ENCODE measurements at places on chromosomes 4 and X. TPM values are rescaled to one million over a fixed set of nuclear protein-coding genes. Genes with fewer than 3 reads are reported as not detected.

DNA sequence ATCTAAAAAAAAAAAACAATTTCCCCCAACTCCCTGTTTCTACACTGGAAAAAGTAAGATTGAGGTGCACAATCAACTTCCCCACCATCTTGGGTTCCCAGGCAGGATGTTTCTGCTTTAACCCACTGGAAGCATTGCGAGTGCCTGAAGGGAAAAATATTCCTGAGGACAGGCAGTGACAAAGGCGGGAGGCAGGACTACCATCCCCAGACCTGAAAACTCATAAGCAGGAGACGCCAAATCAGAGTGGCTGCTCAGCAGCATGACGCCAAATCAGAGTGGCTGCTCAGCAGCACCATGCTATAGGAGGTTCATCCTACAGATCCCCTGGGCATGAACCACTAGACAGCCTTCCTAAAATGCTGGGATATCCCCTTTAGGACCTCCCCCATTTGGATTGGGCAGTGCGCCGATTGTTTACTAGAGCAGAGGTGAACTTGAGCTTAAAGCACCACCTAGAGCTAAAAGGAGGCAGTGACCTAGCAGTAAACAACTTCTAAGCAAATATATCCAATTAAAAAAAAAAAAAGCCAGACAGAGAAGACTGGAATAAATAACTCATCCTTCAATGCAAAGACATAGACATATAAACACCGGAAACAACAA is 35.0 kb upstream of the GK start:
- no peak overlapping the region for H3K27ac ChIP-seq
- no peak overlapping the region for H3K4me3 ChIP-seq
- peaks cover 2% of the 10 kb centered on the region for H3K36me3 ChIP-seq
- no peaks in the 10 kb centered on the region for H3K27me3 ChIP-seq
- no peaks in the 10 kb centered on the region for H3K4me1 ChIP-seq

DNA sequence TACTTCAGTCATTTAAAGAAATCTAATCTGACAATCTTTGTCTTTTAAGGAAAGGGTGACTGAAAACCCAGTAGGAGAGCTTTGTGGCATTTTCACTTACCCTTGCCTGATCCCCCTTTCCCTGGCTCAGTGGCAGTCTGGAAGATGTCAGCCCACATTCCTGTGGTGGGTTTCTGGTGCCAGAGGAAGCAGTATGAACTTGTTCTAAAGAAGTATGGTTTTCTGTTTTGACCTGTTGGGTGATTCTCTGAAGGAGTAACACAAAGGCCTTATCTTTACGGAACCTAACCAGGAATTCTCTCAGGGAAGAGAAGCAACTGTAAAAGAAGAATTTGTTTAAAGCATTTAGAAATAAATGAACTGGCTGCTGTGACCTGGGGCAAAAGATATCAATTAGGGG is 41.9 kb downstream of the BMP15 start:
- no peaks in the 10 kb centered on the region for H3K4me1 ChIP-seq
- no peaks in the 10 kb centered on the region for H3K36me3 ChIP-seq
- DNase-seq = no peak
- no peaks in the 10 kb centered on the region for H3K27me3 ChIP-seq
- H3K27ac ChIP-seq = no peak overlapping the region

- no peaks in the 10 kb centered on the region for H3K4me1 ChIP-seq
- no peaks in the 10 kb centered on the region for H3K36me3 ChIP-seq
- H3K4me3 ChIP-seq = no peak overlapping the region
- no peak overlapping the region for H3K27ac ChIP-seq
- DNase-seq = no peak
These were observed 10.2 kb upstream of the MAGEB10 start for GRCh38 chrX:27797575-27797974.

- H3K27me3 ChIP-seq = peaks cover 28% of the 10 kb centered on the region
- no peak overlapping the region for H3K4me3 ChIP-seq
- H3K27ac ChIP-seq = no peak overlapping the region
- H3K4me1 ChIP-seq = no peaks in the 10 kb centered on the region
- H3K36me3 ChIP-seq = no peaks in the 10 kb centered on the region
These were observed 207.4 kb upstream of the CXCL13 start for GRCh38 chr4:77398256-77398655.

DNA sequence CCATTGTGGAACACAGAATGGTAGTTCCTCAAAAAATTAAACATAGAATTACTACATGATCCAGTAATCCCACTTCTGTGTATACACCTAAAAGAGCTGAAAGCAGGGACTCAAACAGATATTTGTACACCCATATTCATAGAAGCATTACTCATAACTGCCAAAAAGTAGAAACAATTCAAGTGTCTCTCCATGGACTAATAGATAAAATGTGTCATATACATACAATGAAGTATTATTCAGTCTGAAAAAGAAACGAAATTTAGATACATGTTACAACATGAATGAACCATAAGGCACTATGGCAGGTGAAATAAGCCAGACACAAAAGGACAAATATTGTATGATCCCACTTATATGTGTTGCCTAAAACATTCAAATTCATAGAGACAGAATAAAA is 145.1 kb downstream of the ANTXR2 start:
- no peaks in the 10 kb centered on the region for H3K4me1 ChIP-seq
- no peak overlapping the region for H3K27ac ChIP-seq
- H3K36me3 ChIP-seq = peaks cover 7% of the 10 kb centered on the region
- H3K4me3 ChIP-seq = no peak overlapping the region

DNA sequence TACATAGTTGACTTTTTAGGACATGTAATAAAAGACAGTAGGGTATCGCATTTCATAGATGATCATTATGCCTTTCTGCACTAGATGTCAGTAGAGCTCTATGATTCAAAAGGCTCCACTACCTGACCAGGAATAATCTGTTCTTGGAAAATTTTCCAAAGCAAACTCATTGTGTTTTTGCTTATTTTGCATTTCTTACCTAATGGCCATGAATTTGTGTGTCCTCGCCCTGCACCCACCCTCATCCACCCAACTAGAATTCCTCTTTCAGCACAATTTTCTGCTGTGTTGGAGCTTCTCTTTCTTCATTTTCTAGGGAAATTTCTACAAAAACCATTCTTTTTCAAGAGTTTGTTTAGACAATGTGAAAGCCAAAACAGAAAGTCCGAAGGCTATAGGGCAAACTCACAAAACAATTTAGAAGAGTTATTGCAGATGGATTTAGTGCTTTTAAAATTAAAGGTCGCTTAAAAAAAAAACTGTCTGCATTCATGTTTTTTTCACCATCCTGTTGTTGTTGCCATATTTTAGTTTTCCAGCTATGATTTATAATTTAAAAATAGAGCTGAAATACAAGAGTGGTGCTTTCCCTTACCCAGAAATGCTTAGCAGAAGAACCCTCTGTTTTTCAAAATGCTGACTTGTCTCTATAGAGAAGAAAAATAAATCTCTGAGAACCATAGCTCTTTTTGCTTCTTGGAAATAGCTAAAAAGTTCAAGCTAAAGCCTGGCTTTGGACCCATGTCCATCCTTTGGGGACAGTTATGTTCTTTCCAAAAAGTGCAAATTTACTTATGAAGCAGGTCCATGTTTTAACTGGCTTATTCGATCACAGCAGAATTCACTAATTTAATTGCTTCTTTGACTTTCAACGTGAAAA is 183.7 kb downstream of the SPATA18 start:
- H3K36me3 ChIP-seq = no peaks in the 10 kb centered on the region
- no peak overlapping the region for H3K27ac ChIP-seq
- H3K27me3 ChIP-seq = no peaks in the 10 kb centered on the region
- H3K4me3 ChIP-seq = no peak overlapping the region
- no peaks in the 10 kb centered on the region for H3K4me1 ChIP-seq
- DNase-seq = no peak

GRCh38 chrX:16848541-16848940 is 21.6 kb downstream of the RBBP7 start:
- DNase-seq = no peak
- peaks cover 14% of the 10 kb centered on the region for H3K4me1 ChIP-seq
- no peaks in the 10 kb centered on the region for H3K27me3 ChIP-seq
- no peak overlapping the region for H3K27ac ChIP-seq

- no peak overlapping the region for H3K27ac ChIP-seq
- no peak overlapping the region for H3K4me3 ChIP-seq
- no peaks in the 10 kb centered on the region for H3K36me3 ChIP-seq
These were observed 16.4 kb downstream of the FHL1 start for GRCh38 chrX:136163689-136164088.

DNA sequence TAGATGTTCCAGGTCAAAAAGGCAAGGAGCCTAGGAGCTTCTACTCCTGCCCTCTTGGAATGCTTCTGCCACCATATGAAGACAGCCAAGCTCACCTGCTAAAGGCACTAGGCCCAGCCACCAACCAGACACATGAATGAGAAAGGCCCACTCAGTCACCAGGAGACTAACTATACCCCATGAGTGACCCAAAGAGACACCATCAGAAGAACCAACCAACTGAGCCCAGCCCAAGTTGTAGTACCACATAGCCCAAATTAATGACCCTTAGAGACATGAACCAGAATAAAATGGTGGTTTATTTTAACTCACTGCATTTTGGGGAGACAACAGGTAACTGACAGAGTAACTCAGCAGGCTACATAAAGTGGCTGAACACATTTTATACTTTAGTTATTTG is 22.9 kb upstream of the CXCL3 start:
- no peaks in the 10 kb centered on the region for H3K4me1 ChIP-seq
- no peak for DNase-seq
- H3K36me3 ChIP-seq = no peaks in the 10 kb centered on the region
- H3K27ac ChIP-seq = no peak overlapping the region
- H3K4me3 ChIP-seq = no peak overlapping the region

DNA sequence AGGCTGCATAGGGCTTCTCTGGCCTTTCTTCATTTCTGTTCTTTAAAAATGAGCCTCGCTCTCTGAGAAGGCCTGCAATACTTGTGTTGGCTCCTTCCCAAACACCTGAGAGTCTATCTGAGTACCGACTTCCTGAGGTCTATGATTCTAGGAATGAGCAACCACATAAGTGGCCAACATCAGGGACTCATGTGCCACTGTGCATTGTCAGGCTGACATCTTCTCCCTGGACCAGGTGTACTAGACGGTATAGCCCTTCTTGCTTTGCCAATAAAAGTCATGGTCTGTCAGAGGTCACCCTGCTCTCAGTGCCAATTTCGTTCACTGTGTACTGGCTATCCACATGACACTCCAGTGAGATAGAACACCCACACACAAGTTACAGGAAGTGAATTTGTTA is 67.4 kb upstream of the EPHA5 start:
- no peak for DNase-seq
- H3K27ac ChIP-seq = no peak overlapping the region
- no peaks in the 10 kb centered on the region for H3K27me3 ChIP-seq
- no peaks in the 10 kb centered on the region for H3K4me1 ChIP-seq

GRCh38 chr4:15375667-15376066 is 52.2 kb upstream of the C1QTNF7 start:
- peaks cover 2% of the 10 kb centered on the region for H3K27me3 ChIP-seq
- H3K27ac ChIP-seq = no peak overlapping the region
- peaks cover 22% of the 10 kb centered on the region for H3K4me1 ChIP-seq
- H3K4me3 ChIP-seq = no peak overlapping the region

DNA sequence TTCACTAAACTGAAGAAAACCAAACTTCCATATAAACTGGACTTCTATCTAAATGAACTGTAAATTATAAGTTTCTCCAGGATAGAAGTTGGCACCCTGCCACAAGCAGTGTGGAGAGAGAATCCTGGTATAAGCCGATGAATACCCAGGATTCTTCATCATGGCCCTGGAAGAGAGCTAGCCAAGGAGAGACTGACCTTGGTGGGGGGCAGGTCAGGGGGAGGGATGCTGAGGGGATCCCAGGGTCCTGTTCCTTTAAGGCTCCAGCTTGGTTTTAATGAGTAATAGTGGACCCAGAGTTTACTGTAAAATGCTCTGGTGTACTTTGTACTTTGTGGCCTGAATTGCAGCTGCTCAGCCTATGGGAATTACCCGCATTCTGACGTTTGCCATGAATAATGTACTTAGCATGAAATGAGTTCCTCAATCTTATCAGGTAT is 16.9 kb downstream of the RASSF6 start:
- no peak overlapping the region for H3K4me3 ChIP-seq
- H3K36me3 ChIP-seq = no peaks in the 10 kb centered on the region
- no peak overlapping the region for H3K27ac ChIP-seq
- no peak for DNase-seq
- H3K27me3 ChIP-seq = peaks cover 3% of the 10 kb centered on the region
- H3K4me1 ChIP-seq = peaks cover 3% of the 10 kb centered on the region

GRCh38 chrX:82676386-82676785 is 831.7 kb upstream of the POU3F4 start:
- H3K36me3 ChIP-seq = no peaks in the 10 kb centered on the region
- H3K4me3 ChIP-seq = no peak overlapping the region
- no peaks in the 10 kb centered on the region for H3K27me3 ChIP-seq
- no peaks in the 10 kb centered on the region for H3K4me1 ChIP-seq
- DNase-seq = no peak

DNA sequence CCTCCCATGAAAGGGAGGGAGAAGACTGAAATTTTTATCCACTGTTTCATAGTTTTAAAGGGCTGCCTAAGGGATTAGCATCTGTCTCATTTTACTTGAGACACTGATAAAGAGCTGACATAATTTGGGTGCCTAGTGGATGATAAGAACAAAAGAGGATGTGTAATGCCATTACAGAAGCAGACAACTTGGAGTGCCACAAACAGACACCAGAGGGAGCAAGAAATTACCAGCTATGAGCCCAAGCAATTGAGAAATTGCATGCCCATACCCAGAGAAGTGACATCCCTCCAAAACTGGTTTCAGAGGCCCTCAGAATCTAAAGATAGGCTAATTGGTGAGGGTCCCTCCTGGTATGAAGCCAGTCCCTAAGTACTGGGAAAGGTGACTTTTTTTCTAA is 38.5 kb upstream of the POU3F4 start:
- no peak overlapping the region for H3K4me3 ChIP-seq
- H3K4me1 ChIP-seq = no peaks in the 10 kb centered on the region
- no peaks in the 10 kb centered on the region for H3K27me3 ChIP-seq
- no peaks in the 10 kb centered on the region for H3K36me3 ChIP-seq

GRCh38 chr4:86156531-86156930 is 203.3 kb downstream of the MAPK10 start:
- no peaks in the 10 kb centered on the region for H3K27me3 ChIP-seq
- no peaks in the 10 kb centered on the region for H3K36me3 ChIP-seq
- H3K4me3 ChIP-seq = no peak overlapping the region
- no peak for DNase-seq
- H3K27ac ChIP-seq = no peak overlapping the region
- H3K4me1 ChIP-seq = no peaks in the 10 kb centered on the region

- no peak overlapping the region for H3K4me3 ChIP-seq
- peaks cover 11% of the 10 kb centered on the region for H3K27me3 ChIP-seq
- H3K27ac ChIP-seq = no peak overlapping the region
- no peaks in the 10 kb centered on the region for H3K36me3 ChIP-seq
These were observed 1.9 kb upstream of the TADA2B start for GRCh38 chr4:7041246-7041645.

The CXorf66 gene
- not detected for total RNA-seq

The METTL14 gene
- total RNA-seq = 47.8 TPM

The DRD5 gene
- not detected for total RNA-seq

The SPANXB1 gene
- total RNA-seq = not detected

The GPR50 gene
- not detected for total RNA-seq

The SRPX gene
- 0.47 TPM for total RNA-seq

The RRAGB gene
- 6.1 TPM for total RNA-seq

The COX7B2 gene
- not detected for total RNA-seq

The CYP4V2 gene
- total RNA-seq = 10.3 TPM

The PAK3 gene
- total RNA-seq = 0.53 TPM

The NUP62CL gene
- 3.0 TPM for total RNA-seq

The ARSD gene
- 1.3 TPM for total RNA-seq

The ZNF674 gene
- total RNA-seq = 2.8 TPM

The FRG1 gene
- 59.6 TPM for total RNA-seq

Measured in activated CD8-positive, alpha-beta memory T cell treated with anti-CD3 and anti-CD28 coated beads, Interleukin-2, amount 10 ng/mL, durations not matched to agents 7 days and 5 days (primary cell).